ENCODE measurements at places on chromosomes 16 and 17.

DNA sequence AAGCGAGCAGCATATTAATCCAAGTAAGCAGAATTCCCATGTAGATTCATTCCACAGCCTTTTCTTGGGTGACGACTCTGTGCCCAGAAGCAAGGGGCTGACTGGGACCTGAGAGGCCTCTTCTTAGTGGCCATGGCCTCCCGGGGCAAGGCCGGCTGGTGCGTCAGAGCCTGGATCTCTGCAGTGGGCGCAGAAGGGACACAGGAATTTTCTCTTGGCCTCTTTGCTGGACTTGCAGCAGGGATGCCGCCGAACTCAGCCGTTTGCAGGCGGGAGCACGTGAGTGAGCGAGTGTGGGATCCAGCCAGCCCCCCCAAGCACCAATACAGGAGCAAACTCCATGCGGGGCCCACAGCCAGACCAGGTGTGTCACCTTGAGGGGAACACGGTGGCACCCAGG, 151.8 kb downstream of the RPTOR start:
- no peak for DNase-seq

- peak; percentile 97 for DNase-seq
These were observed 2.5 kb downstream of the CARHSP1 start for GRCh38 chr16:8866118-8866883.

- DNase-seq = peak; percentile 56
These were observed 3.9 kb upstream of the HEXIM1 start for GRCh38 chr17:45144199-45145034.

DNA sequence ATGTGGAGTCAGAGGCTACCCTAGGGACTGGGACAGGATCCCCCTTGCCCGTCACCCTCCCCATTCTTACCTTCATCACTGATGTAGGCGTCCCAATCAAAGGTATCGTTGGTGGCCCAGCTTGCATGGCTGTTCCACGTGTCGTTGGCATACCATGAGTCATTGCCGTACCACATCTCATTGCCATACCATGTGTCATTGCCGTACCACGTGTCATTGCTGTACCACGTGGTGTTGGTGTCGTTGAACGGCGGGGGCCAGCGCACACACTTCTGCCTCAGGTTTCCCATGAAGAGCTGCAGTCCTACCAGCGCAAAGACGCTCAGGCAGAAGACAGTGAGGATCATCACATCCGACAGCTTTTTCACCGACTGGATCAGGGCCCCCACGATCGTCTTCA, 4.8 kb downstream of the SCN4A start:
- no peak for DNase-seq

DNA sequence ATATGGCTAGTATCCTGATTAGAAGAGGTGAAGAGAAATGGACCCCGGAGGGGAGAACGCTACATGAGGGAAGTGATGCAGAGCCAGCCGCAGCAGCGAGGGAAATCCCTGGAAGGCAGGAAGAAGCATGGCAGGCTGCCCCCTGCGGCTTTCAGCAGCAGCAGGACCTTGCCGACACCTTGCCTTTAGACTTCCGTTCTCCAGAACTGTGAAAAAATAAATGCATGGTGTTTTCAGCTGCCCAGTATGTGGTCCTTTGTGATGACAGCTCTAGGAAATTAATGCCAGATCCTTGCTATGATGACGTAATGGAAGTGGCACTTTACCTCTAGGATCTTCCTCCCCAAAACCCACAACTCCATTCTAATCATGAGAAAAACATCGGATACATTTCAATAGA, 9.7 kb upstream of the ZFP1 start:
- peak; percentile 26 for DNase-seq

DNA sequence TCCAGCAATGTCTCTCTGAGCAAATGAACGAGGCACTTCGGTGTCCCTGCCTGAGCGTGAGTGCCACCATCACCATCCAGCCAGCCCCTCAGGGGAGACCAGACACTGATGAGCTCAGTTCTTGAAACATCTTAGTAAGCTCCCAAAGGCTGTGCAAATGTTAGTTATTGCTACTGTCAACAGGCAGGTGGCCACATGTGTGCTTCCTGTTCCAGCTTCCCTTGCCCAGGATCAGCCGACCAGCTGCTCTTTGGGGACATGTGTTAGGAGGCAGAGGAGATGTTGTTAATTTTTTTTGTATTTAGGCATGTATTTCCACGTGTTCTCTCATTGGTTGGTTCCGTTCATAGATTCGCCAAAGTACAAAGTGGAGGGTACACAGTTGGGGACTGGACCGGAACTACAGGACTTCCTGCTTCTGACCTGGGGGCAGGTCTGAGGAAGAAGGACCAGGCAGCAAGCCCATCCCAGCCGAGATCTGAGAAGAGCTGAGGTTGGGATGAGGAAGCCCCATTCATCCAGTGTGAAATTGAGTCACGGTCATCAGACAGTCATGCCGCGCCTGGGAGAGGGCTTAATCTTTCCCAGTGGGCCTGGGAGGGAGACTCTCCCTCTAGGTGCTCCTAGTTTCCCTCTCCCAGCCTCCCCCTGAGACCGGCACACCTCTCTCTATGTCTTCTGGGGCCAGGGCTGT, 3.8 kb downstream of the TTYH2 start:
- DNase-seq = no peak

GRCh38 chr16:674968-675883, at the start of gene RHBDL1:
Gene RHBDL1, plus strand, starts transcription at chr16:675671. Its CDS starts 120 bp downstream, at chr16:675791.
- DNase-seq = peak; percentile 60

- no peak for DNase-seq
These were observed 43.4 kb downstream of the LMF1 start for GRCh38 chr16:927406-927805.

DNA sequence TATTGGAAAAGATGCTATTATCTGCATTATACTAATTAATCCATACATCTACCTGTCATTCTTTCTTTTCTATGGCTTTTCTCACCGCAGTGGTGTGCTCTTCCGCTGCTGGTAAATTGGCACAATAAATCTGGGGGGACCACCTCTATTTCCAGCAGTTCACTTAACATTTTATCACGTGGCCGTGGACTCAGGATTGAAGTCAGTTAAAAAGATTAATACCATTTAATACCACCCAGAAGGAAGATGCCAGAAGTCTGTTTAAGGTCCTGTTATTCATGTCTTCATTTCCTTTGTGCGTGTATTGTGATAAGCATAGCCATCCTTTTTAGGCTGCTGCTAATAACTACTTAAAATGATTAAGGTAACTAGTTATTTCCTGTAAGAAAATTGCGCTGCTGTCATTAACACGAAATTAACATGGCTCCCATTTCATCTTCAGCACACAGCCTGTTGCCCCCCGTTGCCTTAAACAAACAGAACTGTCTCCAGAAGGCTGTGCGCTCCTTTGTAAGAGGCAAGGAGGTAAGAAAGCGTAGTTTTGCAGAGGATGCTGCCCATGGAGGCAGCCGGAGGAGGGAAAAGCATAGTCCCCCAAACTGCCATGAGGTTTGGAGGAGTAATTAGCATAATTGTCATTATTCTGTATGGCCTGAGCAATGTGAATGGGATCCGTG, 414.4 kb downstream of the UTP18 start:
- no peak for DNase-seq

GRCh38 chr17:8310601-8311123, 621 bp downstream of the ARHGEF15 start:
- no peak for DNase-seq

DNA sequence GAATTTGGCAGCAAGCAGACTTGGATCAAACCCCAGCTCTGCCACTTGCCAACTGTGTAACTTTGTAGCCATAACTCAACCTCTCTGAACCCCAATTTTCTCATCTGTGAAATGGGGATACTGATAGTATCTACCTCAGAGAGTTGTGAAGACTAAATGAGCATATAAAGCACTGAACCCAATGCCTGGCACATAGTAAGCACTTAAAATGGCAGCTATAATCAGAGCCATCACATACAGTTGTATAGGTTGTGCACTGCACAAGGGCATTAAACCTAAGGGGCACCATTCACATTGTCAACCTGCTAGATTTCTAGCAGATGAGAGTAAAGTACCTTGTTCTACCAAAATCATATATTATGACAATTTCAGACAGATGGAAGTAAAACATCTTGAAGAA, 10.6 kb upstream of the CPNE2 start:
- no peak for DNase-seq

DNA sequence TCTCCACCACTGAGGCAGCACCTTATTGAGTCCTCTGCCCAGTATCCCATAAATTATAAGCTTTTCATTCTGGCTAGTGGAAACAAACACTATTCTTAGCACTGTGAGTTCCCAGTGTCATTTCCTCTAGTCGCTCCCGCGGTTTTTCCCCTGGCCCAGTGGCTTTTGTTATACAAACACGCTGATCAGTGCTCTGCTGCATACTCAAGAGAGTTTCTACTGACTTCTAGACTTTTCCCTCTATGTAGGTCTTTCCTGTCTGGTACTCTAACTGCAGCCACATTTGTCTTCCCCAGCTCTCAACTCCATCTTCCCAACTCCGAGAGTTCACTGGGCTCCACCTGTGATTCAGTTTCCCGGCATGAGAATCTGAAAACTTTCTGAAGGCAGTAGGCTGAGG, 556.6 kb upstream of the SALL1 start:
- DNase-seq = no peak

GRCh38 chr16:57732037-57732436, 3.5 kb upstream of the KATNB1 start:
- DNase-seq = no peak

DNA sequence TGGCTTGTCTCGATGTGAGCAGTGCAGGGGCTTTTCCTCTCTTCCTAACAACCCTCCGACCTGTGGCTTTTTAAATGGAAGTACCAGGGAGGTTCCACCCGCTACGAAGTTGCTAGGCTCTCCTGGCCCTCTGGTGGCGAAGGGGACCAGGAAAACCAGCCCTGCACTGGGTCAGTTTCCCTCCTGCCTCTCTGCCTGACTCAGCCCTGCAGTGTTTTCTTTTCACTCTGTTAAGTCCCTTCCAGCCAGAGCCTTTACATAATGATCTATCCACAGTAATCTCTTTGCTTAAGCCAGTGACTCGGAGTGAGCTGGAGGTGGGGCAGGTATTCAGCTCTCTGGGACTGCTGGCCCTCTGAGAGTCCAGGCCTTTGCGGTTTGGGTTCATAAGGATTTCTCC, 331.3 kb upstream of the EEF2KMT start:
- peak; percentile 55 for DNase-seq

DNA sequence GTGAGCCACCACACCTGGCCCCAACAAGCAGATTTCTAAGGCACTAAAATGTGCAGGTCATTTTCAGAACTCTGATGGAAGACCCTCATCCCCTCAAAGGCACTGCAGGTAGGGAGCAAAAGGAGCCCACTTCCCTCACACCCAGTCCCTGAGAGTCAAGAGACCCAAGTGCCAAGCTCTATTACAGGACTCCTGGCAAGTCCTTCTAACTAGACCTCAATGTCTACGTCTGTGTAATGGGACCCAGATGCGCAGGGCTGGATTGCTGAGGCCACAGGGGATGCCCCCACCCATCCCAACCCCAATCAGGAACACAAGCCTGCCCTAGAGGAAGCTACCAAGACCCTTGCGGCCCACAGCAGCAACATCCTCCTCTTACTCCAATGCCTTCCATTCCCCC, 2.7 kb downstream of the PLLP start:
- no peak for DNase-seq

DNA sequence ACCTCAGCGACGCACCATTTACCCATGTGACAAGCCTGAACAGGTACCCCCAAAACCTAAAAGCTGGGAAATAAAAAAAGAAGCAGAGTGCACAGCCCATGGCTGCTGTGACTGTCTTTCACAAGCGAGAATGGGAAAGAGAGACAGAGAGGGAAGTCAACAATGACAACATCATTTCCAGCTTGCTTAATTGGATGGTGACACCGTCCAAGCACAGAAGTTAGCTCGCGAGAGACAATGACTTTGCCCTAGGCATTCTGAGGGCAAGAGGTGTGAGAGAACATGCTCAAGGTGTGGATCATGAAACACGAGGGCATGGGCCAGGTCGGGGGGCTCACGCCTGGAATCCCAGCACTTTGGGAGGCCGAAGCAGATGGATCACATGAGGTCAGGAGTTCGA, 19.3 kb upstream of the NSMCE1 start:
- DNase-seq = no peak

DNA sequence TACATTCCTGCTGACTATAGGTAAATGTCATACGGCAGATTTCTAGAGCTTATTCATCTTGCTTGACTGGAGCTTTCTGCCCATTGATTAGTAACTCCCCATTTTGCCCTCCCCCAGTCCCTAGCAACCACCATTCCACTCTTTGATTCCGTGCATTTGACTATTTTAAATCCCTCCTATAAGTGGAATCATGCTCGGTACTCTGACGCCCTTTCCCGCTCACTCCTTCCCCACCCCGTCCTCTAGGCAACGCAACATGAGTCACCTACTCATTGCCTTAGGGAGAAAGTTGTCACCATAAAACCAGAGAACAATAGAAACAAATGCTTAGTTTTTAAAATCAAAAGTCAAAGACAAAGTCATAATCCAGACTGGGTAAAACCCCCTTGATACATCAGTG, 45.5 kb upstream of the RBBP6 start:
- DNase-seq = no peak

GRCh38 chr17:82475458-82475857, 16.9 kb downstream of the NARF start:
- no peak for DNase-seq

DNA sequence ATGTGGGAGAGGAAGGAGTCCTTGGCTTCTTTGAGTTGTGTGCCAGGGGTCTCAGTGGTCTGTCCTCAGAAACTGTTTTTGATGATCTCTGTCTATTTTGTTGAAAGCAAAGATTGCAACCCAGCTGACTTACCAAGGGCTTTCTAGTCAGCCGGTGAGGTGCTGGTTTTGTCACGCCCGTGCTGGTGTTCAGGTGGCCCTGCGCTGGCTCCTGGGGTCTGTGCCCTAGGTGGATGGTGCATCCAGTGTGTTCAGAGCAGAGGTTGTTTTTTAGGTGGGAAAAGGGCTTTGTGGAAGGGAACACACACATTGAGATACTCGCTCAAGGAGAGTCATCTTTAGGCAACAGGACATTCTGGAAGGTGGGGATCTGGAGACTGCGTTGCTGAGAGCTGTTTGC, 51.0 kb downstream of the BANP start:
- DNase-seq = no peak

GRCh38 chr17:70370816-70371215, 201.5 kb downstream of the KCNJ2 start:
- no peak for DNase-seq

- no peak for DNase-seq
These were observed 39.0 kb downstream of the NLRP1 start for GRCh38 chr17:5545051-5545987.
